ENCODE measurements at places on chromosomes 2 and 18. TPM values are rescaled to one million over a fixed set of nuclear protein-coding genes. Genes with fewer than 3 reads are reported as not detected.

Gene CRYGC
- not detected for total RNA-seq

Gene CD207
- total RNA-seq: not detected

Gene MYO1B
- 112 TPM for total RNA-seq

Gene LIMS4
- total RNA-seq: 1.4 TPM

Gene KLHL30
- not detected for total RNA-seq

Gene EFR3B
- total RNA-seq: 8.9 TPM

Gene TRIM54
- not detected for total RNA-seq

DNA sequence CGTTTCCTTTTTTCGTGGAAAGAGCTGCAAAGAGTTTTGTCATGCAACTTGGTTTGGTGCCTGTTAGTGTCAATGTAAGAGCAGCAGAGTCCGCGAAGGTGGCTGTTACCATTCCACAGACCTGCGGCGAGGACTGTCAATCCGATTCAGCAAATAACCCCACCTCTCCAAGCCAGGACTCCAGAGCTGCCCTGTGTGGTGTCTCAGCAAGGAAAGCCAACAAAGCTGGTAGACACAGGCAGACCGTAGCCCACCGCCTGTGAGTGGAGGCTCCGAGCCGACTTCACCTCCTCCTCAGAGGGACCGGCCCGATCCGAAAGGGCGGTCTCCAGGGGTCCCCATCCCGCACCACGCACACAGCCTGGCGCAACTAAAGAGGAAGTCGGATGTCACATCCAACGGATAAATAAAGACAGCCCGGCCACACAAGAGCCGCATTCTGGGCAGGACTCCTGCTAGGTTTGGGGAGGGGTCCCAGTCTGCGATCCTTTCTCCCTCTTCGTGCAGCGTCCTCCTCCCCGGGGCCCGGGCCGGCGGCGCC is 819 bp downstream of the ANKRD44 start:
- no peaks in the 10 kb centered on the region for H3K27me3 ChIP-seq
- no peaks in the 10 kb centered on the region for H3K36me3 ChIP-seq
- DNase-seq: no peak

DNA sequence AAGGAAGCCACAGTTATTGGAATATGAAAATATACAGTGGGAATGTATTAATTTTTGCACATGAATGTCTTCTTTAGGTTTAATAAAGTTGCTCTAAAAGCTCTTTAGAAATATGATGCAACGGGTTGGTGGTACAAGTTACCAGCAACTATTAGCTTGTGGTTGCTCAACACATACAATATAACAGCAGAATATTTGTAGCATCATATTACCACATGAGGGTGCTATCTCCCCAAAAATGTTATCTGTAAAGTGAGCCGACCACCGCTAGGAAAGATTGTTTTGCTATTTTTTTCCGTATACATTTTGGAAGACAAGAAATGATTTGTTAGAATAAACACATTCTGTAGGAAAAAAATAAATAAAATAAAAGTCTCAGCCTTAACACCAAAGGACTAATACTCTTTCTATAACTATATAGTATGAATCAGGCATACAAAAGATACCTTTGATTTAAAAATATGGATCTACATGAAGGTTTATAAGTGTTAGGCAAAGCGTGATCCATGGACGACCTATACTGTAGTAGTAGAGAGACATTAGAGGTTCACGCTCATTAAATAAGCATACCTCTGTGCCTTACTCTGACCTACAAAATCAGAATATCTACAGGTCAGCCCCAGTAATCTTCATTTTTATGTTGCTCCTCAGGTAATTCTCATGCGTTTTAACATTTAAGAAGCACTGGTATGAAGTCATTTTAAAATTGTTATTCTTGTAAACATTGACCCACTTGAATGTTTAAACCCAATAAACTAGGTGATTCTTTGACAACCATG is 1110.6 kb upstream of the ACVR2A start:
- H3K4me1 ChIP-seq: no peaks in the 10 kb centered on the region
- no peaks in the 10 kb centered on the region for H3K27me3 ChIP-seq
- H3K4me3 ChIP-seq: no peak overlapping the region
- DNase-seq: no peak

DNA sequence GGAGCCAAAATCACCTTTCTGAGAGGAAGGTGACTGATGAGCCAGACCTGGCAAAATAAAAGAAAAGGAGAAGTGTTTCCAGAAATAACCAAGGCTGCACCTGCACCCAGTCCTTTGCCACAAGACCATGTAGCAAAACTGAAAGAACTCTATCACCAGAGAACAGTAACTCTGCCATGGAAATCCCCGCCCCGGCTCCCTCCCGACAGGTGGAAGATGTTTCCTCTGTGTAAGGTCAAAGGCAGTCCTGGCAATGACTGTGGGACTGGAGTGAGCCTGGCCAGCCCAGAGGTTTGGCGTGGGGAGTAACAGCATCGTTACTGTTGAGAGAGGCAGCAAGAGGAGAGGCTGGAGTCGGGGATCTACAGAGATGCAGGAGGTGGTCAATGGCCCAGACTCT is 42.3 kb downstream of the SPRED2 start:
- peaks cover 10% of the 10 kb centered on the region for H3K4me1 ChIP-seq
- no peak overlapping the region for H3K4me3 ChIP-seq
- H3K27me3 ChIP-seq: no peaks in the 10 kb centered on the region
- no peak overlapping the region for H3K27ac ChIP-seq
- no peak for DNase-seq
- H3K36me3 ChIP-seq: no peaks in the 10 kb centered on the region

- H3K27ac ChIP-seq: no peak overlapping the region
- no peaks in the 10 kb centered on the region for H3K27me3 ChIP-seq
- H3K36me3 ChIP-seq: no peaks in the 10 kb centered on the region
- H3K4me1 ChIP-seq: no peaks in the 10 kb centered on the region
These were observed 35.4 kb downstream of the STAT4 start for GRCh38 chr2:191115391-191115790.

DNA sequence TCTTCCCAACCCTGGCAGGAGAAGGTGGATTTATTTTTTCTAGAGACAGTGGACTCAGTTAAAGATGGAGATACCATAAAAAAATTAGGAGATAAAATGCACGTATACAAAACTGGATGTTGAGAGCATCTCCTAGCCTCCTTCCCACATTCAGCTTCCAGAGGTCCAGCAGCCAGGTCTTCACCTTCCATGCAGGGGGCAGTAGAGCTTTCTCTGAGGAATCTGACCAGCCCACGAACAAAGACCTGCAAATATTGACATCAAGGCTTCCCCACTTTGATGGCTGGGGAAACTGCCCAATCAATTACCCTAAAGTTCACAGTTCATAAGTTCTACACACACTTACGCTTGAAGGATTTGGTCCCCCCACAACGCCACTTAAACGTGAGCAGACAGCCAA is 24.5 kb downstream of the AQP4 start:
- H3K4me3 ChIP-seq: no peak overlapping the region
- H3K27me3 ChIP-seq: no peaks in the 10 kb centered on the region
- no peaks in the 10 kb centered on the region for H3K4me1 ChIP-seq

DNA sequence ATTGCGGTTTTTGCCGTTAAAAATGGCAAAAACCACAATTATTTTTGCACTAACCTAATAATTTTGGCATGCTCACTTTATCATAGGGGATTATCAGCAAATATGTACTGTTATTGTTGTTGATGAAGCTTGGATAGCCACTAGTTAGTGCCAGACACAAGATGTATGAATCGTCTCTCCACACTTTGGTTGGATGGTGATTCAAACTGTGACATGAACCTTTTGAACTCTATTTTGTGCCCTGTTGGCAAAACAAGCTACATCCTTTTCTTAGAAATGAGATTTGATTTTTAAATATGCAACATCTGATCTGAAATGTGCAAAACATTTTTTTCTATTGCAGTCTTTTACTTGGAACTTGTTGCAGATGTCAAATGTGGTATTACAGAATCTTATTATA is 48.8 kb upstream of the DTNB start:
- no peaks in the 10 kb centered on the region for H3K4me1 ChIP-seq
- H3K27me3 ChIP-seq: no peaks in the 10 kb centered on the region
- no peaks in the 10 kb centered on the region for H3K36me3 ChIP-seq
- H3K27ac ChIP-seq: no peak overlapping the region

DNA sequence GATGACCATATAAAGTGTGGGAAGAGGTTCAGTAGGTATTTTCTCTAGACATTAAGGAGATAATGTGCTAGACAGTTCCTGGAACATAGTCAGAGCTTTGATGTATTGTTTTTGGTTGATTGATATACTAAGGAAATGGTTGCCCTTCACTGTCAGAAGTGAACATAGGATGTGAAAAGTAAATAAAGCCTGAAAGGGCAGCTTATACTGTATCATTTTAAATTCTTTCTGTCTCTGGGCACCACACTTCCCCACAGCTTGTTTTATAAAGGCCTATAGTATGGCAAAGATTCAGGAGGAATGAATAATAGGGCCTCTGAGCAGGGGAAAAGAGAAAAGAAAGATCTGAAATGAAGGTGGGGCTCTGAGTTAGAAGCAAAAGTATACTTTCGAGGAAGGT is 72.7 kb upstream of the ITPRID2 start:
- H3K27ac ChIP-seq: no peak overlapping the region
- H3K4me1 ChIP-seq: no peaks in the 10 kb centered on the region
- no peaks in the 10 kb centered on the region for H3K27me3 ChIP-seq
- no peak for DNase-seq
- no peak overlapping the region for H3K4me3 ChIP-seq

DNA sequence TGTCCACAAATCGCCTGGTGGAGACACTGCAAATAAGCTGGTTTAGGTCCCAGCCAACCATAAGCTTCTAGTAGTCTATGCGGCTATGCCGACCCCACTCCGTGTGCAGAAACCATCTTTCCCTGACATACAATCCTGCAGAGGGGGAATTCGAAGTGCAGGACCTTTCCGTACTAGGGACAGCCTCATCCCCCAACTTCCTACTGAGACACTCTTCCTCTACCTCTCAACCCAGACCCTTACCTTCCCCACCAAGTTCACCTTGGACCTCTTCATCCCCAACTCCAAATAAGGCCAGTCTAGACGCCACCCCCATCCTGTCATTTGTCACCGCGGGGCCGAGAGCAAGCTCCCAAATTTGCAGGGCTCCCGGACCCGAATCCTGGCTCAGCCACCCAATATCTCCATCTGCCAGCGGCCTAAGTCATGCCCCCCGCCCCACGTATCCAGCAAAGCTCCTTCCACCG is 496 bp downstream of the SUCLG1 start:
- peak overlapping the region; percentile 84 for H3K4me3 ChIP-seq
- H3K27me3 ChIP-seq: no peaks in the 10 kb centered on the region
- peak overlapping the region; percentile 92 for H3K27ac ChIP-seq
- peaks cover 32% of the 10 kb centered on the region for H3K4me1 ChIP-seq
- no peak for DNase-seq

- no peak overlapping the region for H3K27ac ChIP-seq
- no peak overlapping the region for H3K4me3 ChIP-seq
- H3K27me3 ChIP-seq: no peaks in the 10 kb centered on the region
- peaks cover 14% of the 10 kb centered on the region for H3K4me1 ChIP-seq
- H3K36me3 ChIP-seq: no peaks in the 10 kb centered on the region
These were observed 38.5 kb downstream of the ROCK2 start for GRCh38 chr2:11305958-11306357.

DNA sequence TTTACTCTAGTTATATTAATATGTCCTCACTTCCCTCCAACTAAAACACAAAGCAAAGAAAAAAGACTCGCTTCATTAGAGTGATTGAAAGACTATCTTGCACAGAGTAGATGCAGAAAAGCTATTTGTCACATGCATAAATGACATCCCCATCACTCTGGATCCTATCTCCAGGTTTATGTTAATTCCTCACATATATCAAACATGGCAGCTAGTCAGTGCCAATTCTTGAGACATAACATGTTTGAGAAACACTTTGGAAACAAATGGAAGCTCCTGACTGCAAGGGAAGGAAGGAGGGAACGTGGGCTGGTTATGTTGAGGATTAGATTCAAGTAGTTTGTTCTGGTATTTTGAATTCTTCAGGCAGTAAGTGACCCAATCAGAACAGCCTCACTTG is 89.8 kb upstream of the BCL2L11 start:
- no peak overlapping the region for H3K27ac ChIP-seq
- H3K4me1 ChIP-seq: peaks cover 26% of the 10 kb centered on the region
- no peaks in the 10 kb centered on the region for H3K36me3 ChIP-seq
- no peak overlapping the region for H3K4me3 ChIP-seq

GRCh38 chr2:68536000-68536399 is 68.6 kb downstream of the APLF start:
- no peaks in the 10 kb centered on the region for H3K27me3 ChIP-seq
- H3K36me3 ChIP-seq: no peaks in the 10 kb centered on the region
- H3K27ac ChIP-seq: no peak overlapping the region
- no peaks in the 10 kb centered on the region for H3K4me1 ChIP-seq
